ENCODE measurements at places on chromosomes 5 and 9.

DNA sequence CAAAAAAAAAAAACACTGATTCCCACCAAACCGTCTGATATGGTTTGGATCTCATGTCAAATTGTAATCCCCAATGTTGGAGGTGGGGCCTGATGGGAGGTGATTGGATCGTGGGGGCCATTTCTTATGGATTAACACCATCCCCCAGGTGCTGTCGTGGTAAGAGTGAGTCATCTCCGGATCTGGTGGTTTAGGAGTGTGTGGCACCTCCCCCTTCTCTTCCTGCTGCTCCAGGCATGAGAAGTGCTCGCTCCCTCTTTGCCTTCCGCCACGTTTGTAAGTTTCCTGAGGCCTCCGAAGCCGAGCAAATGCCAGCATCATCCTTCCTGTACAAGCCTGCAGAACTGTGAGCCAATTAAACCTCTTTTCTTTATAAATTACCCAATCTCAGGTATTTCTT lies 45.2 kb downstream of the HSD17B3 start:
- no peak for DNase-seq

GRCh38 chr9:129633207-129633606 lies 7.2 kb downstream of the NTMT1 start:
- no peak for DNase-seq

DNA sequence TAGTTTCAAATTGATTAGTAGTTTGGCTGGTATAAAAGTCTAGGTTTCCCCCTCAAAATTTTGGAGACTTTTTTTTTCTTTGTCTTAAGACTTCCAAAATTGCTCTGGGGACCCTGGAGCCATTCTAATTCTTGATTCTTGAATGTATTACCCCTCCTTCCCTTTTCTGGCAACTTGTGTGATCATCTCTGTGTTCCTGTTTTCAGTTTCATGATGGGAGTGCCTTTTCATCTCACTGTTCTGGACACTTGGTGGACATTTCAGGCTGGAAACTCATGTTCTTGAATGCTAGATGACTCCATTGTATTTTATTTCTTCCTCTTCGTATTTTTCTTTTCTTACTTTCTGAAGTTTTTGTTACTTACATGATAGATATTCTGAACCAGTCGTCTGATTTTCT lies 57.3 kb upstream of the LRRC70 start:
- no peak for DNase-seq

- DNase-seq = no peak
Observed at GRCh38 chr5:123964884-123965283, 452.9 kb downstream of the CSNK1G3 start.

- no peak for DNase-seq
Observed at GRCh38 chr9:93112864-93113389, 16.9 kb downstream of the CARD19 start.

GRCh38 chr9:71678999-71679398 lies 89.3 kb downstream of the CEMIP2 start:
- no peak for DNase-seq

GRCh38 chr5:133371371-133372155 lies 240.8 kb downstream of the FSTL4 start:
- no peak for DNase-seq

DNA sequence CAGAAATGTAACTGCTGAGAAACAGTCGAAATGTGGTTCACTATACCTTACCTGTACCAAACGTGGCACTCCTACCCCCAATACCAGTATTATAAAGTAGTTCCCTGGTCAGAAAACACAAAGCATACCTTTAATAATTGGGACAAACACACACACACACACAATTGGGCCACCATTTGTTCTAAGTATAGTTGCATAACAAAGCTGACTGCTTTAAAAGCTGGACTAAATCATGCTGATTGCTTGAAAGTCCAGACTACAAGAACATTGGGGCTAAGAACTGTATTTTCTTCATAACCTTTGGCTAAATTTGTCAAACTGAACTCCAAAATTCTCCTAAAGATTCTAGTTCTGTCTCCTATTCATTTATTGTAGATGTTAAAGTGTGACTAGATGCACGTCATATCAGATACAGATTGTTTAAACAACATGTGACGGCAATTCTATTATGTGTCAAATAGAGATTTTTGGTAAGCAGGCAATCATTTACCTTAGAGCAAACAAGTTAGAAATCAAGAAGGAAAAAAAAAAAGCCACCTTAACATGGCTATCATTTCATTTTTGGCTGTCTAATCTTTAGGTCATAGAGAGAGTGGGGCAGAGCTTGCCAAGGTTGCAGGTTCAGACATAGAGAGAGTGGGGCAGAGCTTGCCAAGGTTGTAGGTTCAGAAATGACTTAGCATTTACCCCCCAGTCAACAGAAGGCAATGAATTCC lies 265.1 kb downstream of the ARL15 start:
- no peak for DNase-seq

- DNase-seq = no peak
Observed at GRCh38 chr5:138273834-138274188, 610 bp downstream of the GFRA3 start.

DNA sequence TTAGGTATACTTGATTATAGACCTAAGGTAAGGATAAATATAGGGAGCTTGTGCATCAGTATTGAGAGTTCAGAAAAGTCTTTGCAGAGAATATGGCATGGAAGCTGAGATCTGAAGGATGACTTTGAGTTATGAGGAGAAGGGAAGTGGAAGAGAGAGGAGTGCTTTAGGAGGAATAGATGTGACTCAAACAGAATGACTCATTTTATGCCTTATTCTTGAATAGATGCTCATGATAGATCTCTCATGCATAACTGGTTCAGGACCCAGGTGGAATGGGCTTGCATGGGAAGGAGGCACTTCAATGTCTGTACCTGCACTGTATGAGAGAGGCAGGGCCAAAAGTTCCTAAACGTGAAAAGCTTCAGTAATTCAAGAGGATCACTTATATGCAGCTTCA lies 103.3 kb downstream of the CWC27 start:
- DNase-seq = no peak

- DNase-seq = no peak
Observed at GRCh38 chr5:150293091-150293941, 3.7 kb upstream of the CAMK2A start.

DNA sequence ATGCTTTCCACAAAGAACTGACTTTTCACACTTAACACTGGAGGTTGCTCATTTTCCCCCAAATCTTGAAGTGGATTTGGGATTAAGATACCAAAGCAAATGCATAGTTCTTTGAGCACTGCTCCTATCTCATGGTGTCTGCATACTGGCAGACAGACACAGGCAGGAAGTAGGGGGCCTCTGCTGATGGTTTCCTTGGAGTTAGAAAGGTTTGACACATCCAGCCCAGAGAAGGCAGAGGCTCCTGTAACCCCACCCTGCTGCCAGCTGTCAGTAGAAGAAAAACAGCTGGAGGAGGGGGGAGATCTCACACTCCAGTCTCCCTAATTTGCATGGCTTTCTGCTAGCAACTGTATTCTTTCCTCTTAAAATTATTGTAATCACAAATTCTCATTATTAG lies 44.1 kb downstream of the APTX start:
- DNase-seq = no peak

- peak; percentile 17 for DNase-seq
Observed at GRCh38 chr5:180591311-180591887, at the start of gene SCGB3A1. TSS of gene SCGB3A1 (minus strand) at chr5:180591499. CDS start at chr5:180591462, 37 bp downstream.

DNA sequence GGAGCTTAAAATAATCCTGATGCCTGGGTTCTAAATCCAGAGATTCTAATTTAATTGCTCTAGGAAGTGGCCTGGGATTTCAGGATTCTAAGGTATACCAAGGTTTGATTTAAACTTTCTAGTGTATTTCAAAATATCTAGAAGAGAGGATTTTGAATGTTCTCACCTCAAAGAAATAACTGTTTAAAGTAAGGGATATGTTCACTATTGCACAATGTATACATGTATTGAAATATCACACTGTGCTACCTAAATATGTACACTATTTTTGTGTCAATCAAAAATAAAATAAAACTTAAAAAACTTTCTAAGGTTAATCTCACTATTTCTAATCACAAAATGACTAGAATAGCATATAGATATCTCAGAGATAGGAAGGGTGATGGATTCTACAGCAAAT lies 34.0 kb downstream of the TNFSF8 start:
- no peak for DNase-seq

DNA sequence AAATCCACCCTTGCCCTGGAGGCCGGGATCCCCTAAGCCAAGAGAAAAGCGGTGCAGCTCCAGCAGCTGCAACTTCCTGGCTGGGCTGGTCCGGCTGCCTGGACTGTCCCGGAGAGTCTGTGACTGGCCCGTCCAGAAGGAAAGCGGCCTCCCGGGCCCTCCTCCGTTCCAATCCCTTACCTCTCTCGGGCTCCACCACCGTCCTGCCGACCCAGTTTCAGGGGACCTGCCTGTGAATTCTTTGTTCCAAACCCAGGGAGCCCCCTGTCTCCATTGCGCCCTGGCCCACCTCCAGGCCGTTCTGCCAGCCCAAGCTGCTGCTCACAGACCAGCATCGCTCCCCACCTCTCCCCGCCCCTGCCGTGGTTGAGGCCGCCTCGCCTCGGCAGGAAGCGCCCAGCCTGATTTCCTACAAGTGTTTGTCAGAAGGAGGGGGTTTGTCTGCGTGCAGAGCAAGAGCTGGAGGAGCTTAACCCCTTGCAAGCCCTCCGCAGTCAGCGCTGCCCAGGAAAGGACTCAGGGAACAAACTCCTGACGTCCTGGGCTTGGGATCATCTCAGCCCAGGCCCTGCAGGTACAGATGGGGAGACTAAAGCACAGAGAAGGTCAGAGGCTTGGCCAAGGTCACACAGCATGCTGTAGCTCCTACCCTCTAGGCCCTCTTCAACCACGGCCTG lies at the start of gene AKNA:
TSS of gene AKNA (minus strand) at position 303 of the 677 bp plus-strand sequence. CDS start 6,649 bp downstream, outside the sequence.
- DNase-seq = peak; percentile 76

GRCh38 chr5:150661821-150662596 lies 958 bp downstream of the MYOZ3 start:
- DNase-seq = no peak

GRCh38 chr5:117731446-117731845 lies 1156.8 kb upstream of the SEMA6A start:
- DNase-seq = no peak

GRCh38 chr5:133457439-133458355 lies 154.6 kb downstream of the FSTL4 start:
- no peak for DNase-seq

GRCh38 chr5:1667648-1668140 lies 131.9 kb downstream of the MRPL36 start:
- no peak for DNase-seq

DNA sequence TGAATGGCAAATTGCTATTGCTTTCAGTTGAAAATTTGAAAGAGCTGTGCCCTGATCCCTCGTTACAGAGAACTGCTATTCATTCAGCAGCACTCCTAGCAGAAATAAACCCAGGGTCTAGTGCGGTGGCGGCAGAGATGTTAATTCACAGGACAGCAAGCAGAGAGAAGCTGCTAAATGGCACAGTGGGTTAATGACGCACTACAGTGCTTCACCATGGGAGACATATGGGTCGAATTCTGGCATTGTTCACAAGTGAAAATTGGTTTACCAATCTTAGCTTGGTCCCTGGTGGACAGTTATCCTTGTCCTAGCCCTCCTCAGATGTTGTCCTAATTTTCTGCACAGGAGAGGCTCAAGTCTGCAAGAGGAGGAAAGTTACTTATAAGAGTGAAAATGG lies 807.4 kb downstream of the TLE1 start:
- DNase-seq = no peak

DNA sequence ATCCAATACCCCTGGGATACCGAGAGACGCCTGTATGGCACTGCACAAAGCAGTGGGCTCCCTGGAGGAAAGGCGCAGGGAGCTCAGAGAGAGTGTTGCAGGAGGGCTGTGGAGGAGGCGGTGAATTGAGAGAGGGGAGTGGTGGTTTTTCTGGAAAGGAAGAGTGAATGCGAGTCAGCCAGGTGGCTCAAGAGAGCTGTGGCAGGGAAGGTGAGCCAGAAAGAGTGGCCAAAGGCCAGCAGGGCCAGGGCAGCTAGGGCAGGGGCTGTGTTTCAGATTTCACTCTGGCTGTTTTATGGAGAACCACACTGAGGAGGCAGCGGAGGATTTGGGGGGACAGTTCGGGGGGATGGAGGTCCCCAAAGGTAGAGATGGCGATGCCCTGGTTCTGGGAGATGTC lies 13.0 kb upstream of the DAB2IP start:
- DNase-seq = no peak

DNA sequence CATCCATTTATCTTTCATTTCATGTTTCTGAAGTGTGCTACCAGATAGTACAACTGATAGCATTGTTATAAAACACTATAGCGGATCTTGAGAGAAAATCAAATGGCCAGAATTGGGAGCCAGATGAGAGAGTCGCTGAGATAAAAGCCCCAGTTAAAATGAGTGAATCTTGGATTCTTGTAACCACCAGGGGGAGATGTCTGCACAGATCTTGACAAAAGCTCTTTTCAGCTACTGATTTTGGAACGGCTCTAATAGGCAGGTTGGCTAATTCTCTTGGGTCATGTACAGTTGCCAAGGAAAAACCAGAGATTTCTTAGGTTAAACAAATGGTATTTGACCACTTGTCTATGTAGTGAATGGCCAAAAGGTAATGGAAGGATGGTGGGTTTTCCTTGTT lies 21.7 kb downstream of the F2RL2 start:
- peak; percentile 74 for DNase-seq

DNA sequence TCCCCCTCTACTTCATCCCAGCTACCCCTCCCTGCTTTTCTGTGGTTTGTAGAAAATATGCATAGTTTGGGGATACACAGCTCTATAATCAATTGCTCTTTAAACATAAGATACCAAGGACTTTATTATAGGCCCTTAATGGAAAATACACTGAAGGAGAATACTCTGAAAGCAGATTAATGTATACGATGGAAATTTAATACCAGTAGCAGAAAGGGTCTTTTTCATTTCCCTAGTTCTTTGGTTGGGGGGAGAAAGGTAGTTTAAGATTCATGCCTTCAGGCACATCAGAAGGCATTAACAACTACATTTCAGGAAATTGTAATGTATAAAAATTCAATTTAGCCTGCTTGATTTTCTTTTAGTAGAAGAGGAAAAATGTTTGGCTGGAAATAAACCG lies 452.9 kb upstream of the ZNF608 start:
- no peak for DNase-seq

- no peak for DNase-seq
Observed at GRCh38 chr5:5683174-5683573, 260.7 kb downstream of the ICE1 start.

DNA sequence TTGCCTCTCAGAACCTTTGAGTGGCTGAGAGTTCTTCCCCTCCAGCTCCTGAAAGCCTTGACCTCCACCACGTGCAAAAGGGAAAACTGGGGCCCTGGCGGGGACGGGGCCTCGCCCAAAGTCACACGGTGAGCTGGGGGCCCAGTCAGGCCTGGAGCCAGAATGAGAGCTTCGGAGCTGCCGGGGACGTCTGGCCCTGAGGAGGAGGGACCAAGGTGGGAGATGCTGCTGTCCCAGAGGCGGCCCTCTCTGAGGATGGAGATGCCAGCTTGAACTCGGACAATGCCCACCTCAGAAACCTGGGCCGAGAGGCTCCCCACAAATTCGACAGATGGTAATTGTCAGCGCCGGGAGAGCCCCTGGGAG lies 643 bp downstream of the AK8 start:
- DNase-seq = no peak

- peak; percentile 75 for DNase-seq
Observed at GRCh38 chr9:84697509-84698114, 28.1 kb downstream of the NTRK2 start.

DNA sequence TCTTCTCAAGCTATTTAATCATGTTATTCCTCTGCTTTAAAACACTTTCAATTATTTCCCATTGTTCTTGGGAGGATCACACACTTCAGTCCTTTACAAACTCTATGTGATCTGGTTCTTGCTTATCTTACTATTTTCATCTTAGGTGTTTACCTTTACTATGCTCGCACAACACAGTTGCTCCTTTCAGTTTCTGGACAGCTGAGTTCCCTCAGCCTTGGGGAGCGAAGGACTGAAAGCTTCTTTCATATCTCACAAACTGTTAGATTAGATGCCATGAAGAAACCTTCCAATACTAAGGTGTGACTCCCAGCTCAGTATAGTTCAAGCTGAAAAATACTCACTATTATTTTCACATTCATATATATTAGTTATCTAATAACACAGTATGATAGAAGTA lies 117.9 kb downstream of the CDC42SE2 start:
- no peak for DNase-seq

Measured in AG20443 (cell line).